ENCODE measurements at places on chromosomes 3 and 15.

GRCh38 chr15:81087066-81087465, 47.0 kb upstream of the CFAP161 start:
- DNase-seq = no peak

DNA sequence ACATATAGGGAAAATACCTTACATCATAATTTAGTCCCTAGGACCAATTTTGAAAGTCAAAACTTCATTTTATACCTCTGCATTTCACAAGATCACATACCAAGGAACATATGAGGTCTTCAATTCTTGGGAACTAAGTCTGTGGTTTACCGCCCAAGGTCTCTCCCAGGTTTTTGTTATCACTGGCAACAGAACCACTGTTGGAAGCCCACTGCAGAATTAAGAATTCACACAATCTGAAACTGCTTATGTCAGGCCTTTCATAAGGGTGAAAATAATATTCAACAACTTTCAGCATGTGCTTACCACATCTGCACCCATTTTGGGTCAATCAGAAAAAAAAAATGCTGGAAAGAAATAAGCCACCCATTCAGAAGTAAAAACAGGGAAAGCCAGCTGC, 107.2 kb upstream of the MME start:
- no peak for DNase-seq

GRCh38 chr3:87733671-87734367, 325.0 kb downstream of the CGGBP1 start:
- no peak for DNase-seq

DNA sequence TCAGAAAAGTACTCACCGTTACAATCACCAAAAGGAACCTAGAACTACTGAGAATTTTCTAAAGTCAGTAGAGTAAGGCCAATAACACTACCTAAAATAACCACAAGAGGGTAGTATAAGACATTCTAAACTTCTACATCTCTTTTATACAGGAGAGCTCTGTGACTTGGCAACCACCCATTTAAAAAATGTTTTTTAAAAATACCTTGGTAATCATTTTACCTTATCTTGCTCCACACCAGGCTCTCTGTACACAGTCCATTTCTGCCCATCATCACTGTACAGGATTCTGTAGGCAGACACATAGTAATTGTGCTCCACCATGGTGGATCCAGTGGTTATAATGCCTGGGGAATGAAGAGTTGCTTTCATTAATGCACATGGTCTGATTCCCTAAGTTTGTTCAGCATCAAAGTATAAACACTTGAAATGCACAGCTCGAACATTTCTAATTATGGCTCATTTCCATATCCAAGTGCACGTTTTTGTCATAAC, 54.5 kb downstream of the ST3GAL6 start:
- no peak for DNase-seq

DNA sequence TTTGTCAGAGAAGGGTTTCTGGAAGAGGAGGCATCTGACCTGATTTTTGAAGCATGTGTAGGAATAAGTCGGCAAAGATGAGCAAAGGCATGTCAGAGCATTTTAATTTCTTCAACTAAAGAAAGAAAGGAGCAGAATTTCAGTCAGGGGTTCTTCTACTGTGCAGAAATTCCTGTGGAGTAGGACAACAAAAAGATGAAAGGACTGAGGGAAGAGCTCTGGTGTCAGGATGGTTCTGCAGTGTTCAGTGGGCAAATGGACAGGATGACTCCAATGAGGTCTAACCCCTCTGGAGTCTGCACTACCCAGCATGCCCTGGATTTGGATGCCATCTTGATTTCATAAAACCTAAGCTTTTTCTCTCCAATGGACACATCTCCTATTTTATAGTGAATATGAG, 47.7 kb upstream of the SIAH2 start:
- DNase-seq = no peak

DNA sequence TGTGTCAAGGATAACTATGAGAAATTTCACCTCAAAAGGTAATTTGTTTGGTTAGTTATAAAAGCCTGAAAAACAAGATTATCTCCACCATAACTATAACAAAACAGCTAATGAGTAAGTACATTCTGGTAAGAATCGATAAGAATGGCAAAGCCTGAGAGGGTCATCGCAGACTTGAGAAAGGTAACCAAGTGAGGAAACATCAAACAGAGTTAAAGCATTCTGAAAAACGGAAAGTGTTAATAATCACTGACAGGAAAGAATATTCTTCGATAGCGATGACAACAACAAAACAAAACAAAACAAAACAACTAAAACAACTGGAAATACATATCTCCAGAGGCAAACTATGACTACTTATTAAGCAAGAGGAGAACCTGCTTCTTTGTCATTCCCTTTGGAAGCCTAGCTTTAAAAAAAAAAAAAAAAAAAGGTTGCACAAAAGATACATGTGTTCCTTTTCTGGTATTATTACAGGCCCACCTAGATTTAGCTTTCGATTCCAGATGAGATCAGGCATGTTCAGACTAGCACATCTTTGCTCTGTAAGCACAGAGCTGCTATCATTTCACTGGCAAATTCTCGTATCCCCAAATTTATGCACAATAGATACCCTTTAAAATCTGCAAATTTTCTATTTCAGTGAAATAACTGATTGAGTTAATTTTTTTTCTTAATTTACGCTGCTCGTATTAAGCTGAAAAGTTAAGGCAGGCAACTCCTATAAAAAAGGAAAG, 155.6 kb downstream of the TIGIT start:
- no peak for DNase-seq

DNA sequence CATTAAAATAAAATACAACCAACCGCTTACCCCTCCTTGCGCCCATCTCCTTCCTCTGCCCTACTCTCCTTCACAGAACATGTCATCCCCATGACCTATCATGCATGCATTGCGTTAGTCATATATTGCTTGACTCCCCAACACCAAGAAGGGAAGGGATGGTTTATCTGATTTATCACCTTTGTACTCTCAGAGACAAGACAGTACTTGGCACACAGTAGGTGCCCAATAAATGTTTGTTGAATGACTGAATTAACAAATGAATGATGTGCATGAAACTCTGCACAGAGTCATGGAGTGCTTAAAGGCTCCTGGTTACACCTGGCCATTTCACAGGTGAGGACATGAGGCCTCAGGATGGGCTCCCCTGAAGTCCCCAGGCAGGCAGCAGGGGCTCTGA, 59.7 kb downstream of the IQSEC1 start:
- no peak for DNase-seq

- no peak for DNase-seq
Observed at GRCh38 chr3:52243791-52244628, 1.5 kb upstream of the PPM1M start.

- DNase-seq = no peak
Observed at GRCh38 chr15:73922186-73923151, 3.8 kb upstream of the LOXL1 start.

GRCh38 chr3:23863060-23863459, 53.7 kb downstream of the NKIRAS1 start:
- no peak for DNase-seq

GRCh38 chr3:29236146-29236840, 44.6 kb upstream of the RBMS3 start:
- no peak for DNase-seq

DNA sequence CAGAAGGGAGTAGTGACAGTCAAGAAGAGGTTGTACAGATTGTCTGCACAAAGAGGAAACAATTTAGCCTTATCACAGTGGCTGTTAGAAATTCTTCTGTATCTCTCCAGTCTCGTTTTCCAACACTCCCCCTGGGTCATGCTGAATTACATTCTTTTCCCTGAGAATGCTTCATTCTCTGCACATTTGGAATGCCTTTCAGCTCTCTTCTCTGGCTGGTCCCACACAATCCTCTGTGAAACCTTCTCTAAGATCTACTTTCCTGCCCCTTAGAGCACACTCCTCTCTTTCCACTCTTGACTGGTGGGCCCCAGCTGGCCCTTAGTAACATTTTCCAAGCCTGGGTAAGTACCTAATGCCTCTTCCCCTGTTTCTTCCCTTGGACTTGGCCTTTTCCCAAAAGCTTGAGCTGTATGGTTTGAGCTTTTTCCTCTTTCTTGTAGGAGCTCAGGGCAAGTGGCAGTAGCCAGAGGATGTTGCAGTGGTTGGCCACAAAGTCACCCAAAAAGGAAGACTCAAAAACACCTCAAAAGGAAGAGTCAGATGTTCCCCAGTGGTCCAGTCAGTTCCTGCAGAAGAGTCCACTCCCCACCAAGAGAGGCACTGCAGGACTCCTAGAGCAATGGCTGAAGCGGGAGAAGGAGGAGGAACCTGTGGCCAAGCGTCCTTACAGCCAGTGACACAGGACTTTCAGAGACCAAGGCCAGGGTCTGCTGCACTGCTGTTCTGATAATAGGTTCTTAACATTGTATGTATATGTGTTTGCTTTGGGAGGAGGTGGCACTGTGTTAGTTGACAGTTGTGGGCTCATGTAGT, 25.7 kb downstream of the HMCES start:
- DNase-seq = no peak

- DNase-seq = no peak
Observed at GRCh38 chr3:37531066-37531720, 330.5 kb upstream of the CTDSPL start.

DNA sequence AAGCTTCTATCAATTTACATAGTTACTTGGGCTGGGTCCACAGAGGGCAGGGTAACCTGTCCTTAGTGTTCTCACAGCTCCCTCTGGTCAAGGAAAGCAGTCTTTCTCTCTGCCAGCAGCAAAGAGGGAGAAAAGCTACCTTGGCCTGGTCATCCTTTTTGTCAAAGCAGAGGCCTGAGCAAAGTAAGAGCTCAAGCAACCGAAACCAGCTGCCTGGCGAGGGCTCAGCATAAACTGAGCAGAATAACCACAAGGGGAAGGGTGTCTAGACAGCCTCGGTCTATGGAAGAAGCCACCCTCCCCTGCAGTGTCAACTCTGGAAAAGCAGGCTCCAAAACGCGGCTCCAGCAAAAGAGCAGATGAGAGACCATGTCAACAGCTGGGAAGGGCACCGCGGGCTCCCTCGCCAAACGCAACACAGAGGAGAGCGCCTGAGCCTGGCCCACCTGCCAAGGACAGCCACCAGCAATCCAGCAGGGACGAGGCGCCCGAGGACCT, 17.4 kb downstream of the LRIG1 start:
- DNase-seq = peak; percentile 52

- no peak for DNase-seq
Observed at GRCh38 chr3:11238880-11239279, 33.3 kb upstream of the ATG7 start.

DNA sequence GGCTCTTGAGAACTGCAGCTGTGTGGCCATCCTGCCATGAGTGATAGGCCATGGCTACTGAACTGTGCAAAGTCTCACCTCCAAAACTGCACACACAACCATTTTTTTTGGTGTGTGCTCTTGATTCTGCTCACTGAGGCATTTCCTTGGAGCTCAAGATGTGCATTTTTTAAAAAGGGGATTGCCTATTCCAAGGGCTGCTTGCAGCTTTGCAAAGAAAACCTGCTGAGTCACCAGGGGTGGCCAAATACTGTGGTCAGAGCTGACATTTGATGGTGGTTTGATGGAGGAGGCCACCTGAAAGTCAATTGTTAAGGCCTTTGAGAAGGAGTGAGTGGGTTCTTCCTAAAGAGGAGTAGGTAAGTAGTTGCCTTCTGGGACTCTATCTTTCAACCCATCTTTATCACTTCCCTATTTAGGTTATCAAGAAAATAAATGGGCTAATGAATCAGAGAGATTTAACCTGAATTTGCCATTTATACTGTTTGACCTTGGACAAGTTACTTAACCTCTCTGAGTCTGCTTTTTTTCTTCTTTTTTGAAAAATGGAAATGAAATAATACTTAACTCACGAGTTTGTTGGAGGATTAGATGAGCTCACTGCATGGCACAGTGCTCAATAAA, 87.9 kb downstream of the CHST2 start:
- no peak for DNase-seq

GRCh38 chr15:32838338-32838737, 120.5 kb downstream of the GREM1 start:
- no peak for DNase-seq

GRCh38 chr3:169665264-169666075, 2.0 kb upstream of the MECOM start:
- DNase-seq = no peak

- peak; percentile 71 for DNase-seq
Observed at GRCh38 chr3:43001094-43001553, 22.0 kb downstream of the GASK1A start.

- no peak for DNase-seq
Observed at GRCh38 chr3:50487181-50487580, 16.3 kb downstream of the CACNA2D2 start.

- no peak for DNase-seq
Observed at GRCh38 chr3:194690501-194691372, 5.1 kb downstream of the FAM43A start.

GRCh38 chr3:186290796-186291195, 71.2 kb downstream of the DGKG start:
- DNase-seq = no peak

- peak; percentile 80 for DNase-seq
Observed at GRCh38 chr15:72230197-72231065, 559 bp downstream of the PKM start.

GRCh38 chr3:163939926-163940325, 1138.4 kb downstream of the SI start:
- no peak for DNase-seq

DNA sequence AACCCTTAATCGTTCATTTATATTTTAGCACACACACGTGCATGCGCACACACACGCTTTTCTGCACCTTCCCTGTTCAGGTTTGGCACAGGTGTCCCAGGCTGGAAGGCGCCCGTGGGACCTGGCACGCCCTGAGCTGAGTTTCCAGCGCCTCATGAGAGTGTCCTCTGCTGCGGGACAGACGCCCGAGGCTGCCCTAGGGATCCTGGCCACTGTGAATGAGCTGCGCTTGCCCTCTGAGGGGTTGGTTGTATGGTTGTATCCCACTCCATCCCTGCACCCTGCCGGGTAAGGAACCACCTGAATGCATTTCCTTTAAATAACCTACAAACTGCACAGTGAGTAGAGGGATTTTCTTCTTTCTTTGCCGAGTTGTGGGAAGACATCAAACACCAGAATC, 12.2 kb upstream of the MEX3B start:
- DNase-seq = no peak

- DNase-seq = no peak
Observed at GRCh38 chr3:172918165-172918564, 167.6 kb downstream of the ECT2 start.

DNA sequence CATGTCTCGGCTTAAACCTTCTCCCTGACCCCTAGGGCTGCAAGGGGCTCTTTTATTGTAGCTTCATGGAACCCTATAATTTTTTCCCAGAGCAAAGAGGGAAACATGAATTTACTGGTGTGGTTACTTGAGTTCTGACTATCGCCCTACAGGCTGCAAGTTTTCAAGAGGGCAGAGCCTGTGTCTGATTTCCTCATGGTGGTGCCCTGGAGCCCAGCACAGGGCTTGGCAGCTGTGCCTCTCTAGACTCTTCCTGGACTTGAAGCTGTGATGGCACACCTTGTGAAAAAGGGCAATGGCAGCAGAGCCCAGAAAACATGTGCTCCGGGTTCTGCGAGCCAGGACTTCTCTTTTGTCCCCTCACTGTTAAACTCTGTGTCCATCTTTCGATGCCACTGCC, 34.2 kb upstream of the TF start:
- peak; percentile 38 for DNase-seq

DNA sequence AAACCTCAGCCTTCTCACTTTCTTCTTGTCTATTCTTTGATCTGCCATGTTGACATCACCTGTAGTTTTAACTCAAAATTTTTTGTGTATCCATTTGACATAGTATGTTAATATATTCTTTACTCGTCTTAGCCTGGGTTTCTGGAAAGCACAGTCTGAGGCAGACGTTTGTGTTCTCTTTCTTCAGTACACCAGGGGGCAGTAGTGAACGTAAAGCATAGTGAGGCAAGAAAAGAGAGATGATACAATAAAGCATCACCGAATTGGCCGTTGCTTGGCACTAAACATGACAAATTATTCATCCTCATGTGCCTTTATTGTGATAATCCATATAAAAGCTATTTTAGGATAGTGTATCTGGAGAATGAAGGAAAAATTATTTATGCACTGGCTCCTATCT, 141.0 kb upstream of the MYRIP start:
- DNase-seq = no peak
